ENCODE measurements at places on chromosomes 7 and 10. TPM values are rescaled to one million over a fixed set of nuclear protein-coding genes. Genes with fewer than 3 reads are reported as not detected.

DNA sequence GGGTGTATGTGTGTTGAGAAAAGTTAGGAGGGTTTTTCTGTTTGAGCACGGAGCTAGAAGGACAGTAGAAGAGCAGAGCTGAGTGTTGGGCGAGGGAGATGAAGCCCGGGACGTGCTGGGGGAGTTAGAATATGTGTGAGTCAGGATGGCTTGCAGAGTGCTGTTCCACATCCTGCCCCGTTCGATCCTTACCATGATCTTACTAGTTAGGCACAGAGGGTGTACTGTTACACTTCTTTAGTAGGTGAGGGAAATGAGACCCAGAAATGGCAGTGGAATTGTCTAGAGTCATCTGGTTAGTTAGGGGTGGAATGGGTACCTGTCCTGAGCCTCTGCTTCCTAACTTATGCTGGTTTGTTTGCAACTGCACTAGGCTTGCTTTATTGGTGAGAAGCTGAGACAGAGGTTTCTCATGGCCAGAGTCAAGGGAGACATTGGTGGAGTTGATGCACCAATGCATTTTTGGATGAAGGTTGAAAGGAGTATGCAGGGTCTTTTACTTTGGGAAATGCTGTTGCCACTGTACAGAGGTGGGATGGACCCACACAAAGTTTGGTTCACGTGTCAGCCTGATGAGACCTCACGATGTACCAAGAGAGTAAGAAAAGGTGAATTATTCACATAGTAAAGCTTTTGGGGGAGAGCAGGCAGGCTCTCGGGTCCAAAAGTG, 42.4 kb downstream of the CCNY start:
- DNase-seq: peak; percentile 36
- no peaks in the 10 kb centered on the region for H3K27me3 ChIP-seq
- H3K4me3 ChIP-seq: peak overlapping the region; percentile 53

DNA sequence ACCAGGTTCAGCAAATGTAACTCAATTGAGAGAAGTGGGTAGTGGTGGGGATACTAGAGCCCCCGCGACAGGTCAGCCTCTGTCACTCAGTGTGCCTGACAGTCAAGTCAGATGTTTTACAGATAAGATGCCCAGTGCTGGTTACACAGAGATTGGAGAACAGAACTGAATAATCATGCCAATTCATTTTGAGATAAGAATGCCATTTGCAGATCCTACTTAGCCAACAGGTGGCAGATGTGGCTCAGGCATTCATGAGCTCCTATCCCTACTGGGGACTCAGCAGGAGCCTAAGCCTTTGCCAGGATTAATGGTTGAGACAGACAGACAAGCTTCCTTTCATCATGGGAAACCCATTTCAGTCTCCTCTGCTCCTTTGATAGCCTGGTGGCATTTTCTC, 137.8 kb downstream of the MAPK8 start:
- H3K27ac ChIP-seq: no peak overlapping the region
- no peaks in the 10 kb centered on the region for H3K36me3 ChIP-seq
- no peak overlapping the region for H3K4me3 ChIP-seq
- H3K4me1 ChIP-seq: no peaks in the 10 kb centered on the region

- no peaks in the 10 kb centered on the region for H3K27me3 ChIP-seq
- peaks cover 12% of the 10 kb centered on the region for H3K36me3 ChIP-seq
- H3K27ac ChIP-seq: no peak overlapping the region
- peaks cover 22% of the 10 kb centered on the region for H3K4me1 ChIP-seq
- DNase-seq: no peak
- H3K4me3 ChIP-seq: no peak overlapping the region
Observed at GRCh38 chr10:50550291-50550839, 73.4 kb downstream of the SGMS1 start.

GRCh38 chr7:136303162-136303561, 326.0 kb upstream of the MTPN start:
- no peaks in the 10 kb centered on the region for H3K4me1 ChIP-seq
- no peaks in the 10 kb centered on the region for H3K27me3 ChIP-seq
- no peak overlapping the region for H3K4me3 ChIP-seq
- no peaks in the 10 kb centered on the region for H3K36me3 ChIP-seq

DNA sequence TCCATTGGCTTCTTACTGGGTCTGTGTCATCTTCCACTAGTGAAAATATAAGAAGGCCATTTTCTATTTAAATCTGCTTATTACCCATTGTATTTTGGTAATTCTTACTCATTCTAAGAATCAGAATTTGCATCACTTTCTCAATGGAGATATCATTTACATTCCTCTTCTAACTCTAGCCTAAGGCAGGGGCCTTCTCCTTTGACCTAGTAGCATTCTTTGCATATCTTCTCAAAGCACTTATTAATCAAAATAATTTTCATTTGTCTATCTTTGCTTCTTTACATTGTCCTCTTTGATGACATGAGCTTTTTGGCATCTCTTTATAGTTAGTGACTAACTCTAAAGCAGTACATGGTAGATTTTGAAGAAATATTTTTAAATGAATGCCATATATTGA, 400.9 kb upstream of the SEMA3D start:
- no peaks in the 10 kb centered on the region for H3K27me3 ChIP-seq
- DNase-seq: no peak
- H3K36me3 ChIP-seq: no peaks in the 10 kb centered on the region
- no peak overlapping the region for H3K27ac ChIP-seq

GRCh38 chr10:121949049-121949448, 21.2 kb upstream of the ATE1 start:
- no peaks in the 10 kb centered on the region for H3K27me3 ChIP-seq
- no peak for DNase-seq
- H3K4me1 ChIP-seq: no peaks in the 10 kb centered on the region
- peaks cover 2% of the 10 kb centered on the region for H3K36me3 ChIP-seq
- H3K4me3 ChIP-seq: no peak overlapping the region
- no peak overlapping the region for H3K27ac ChIP-seq

GRCh38 chr7:55055479-55055878, 36.7 kb downstream of the EGFR start:
- H3K4me3 ChIP-seq: no peak overlapping the region
- H3K27ac ChIP-seq: no peak overlapping the region
- H3K27me3 ChIP-seq: peaks cover 12% of the 10 kb centered on the region
- no peaks in the 10 kb centered on the region for H3K36me3 ChIP-seq

DNA sequence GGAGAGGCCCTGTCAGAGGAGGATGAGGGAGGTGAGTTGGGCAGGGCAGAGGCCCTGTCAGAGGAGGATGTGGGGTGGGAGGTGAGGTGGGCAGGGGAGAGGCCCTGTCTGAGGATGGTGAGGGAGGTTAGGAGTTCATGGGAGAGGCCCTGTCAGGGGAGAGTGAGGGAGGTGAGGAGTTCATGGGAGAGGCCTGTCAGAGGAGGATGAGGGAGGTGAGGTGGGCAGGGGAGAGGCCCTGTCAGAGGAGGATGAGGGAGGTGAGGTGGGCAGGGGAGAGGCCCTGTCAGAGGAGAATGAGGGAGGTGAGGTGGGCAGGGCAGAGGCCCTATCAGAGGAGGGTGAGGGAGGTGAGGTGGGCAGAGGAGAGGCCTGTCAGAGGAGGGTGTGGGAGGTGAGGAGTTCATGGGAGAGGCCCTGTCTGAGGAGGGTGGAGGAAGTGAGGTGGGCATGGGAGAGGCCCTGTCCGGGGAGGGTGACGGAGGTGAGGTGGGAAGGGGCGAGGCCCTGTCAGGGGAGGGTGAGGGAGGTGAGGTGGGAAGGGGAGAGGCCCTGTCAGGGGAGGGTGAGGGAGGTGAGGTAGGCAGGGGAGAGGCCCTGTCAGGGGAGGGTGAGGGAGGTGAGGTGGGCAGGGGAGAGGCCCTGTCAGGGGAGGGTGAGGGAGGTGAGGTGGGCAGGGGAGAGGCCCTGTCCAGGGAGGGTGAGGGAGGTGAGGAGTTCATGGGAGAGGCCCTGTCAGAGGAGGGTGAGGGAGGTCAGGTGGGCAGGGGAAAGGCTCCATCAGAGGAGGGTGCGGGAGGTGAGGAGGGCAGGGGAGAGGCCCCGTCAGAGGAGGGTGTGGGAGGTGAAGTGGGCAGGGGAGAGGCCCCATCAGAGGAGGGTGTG, 73.7 kb downstream of the INPP5A start:
- no peak overlapping the region for H3K27ac ChIP-seq
- peaks cover 7% of the 10 kb centered on the region for H3K36me3 ChIP-seq
- DNase-seq: no peak
- H3K4me3 ChIP-seq: no peak overlapping the region

DNA sequence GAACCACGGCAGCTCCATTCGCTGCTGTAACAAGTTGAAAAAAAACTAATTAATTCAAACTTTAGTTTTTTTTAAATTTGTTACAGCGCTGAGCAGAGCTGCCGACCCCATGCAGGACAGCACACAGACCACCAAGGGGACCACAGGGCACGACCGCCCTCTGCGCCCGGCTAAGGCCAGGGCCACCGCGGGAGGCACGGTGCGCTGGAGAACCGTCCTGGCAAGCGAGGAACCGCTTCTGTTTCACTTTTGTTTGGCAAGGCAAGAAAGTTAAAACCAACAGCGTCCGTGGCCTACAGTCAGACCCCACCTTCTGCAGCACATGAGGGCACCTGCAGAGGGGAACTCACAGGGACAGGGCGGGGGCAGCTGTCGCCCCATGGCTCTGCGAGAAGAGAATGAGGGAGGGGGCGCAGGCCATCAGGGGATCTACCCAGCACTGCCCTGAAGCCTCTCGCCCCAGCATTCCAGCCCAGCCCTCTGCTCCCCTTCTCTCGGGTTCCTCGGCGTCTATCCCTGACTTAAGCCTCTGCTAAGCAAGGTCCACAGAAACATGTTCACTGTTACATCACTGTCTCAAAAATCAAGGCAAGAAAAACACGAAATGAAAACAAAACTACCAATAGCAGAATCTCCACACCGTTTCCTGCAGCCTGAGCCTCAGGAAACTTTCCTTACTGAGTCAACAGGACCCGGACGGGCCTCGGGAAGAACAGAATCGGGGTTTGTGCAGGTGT, 204.4 kb downstream of the DIP2C start:
- H3K36me3 ChIP-seq: no peaks in the 10 kb centered on the region
- H3K4me1 ChIP-seq: peaks cover 7% of the 10 kb centered on the region
- H3K27me3 ChIP-seq: no peaks in the 10 kb centered on the region
- H3K27ac ChIP-seq: peak overlapping the region; percentile 97
- H3K4me3 ChIP-seq: peak overlapping the region; percentile 77
- DNase-seq: peak; percentile 44

GRCh38 chr7:104775531-104775930, 238.5 kb upstream of the KMT2E start:
- no peak overlapping the region for H3K27ac ChIP-seq
- H3K4me1 ChIP-seq: no peaks in the 10 kb centered on the region
- no peak overlapping the region for H3K4me3 ChIP-seq
- DNase-seq: no peak
- H3K36me3 ChIP-seq: no peaks in the 10 kb centered on the region
- H3K27me3 ChIP-seq: peaks cover 12% of the 10 kb centered on the region

GRCh38 chr10:75355706-75356105, 45.9 kb downstream of the ZNF503 start:
- H3K4me3 ChIP-seq: no peak overlapping the region
- no peaks in the 10 kb centered on the region for H3K36me3 ChIP-seq
- DNase-seq: no peak
- H3K27me3 ChIP-seq: peaks cover 6% of the 10 kb centered on the region
- no peaks in the 10 kb centered on the region for H3K4me1 ChIP-seq
- no peak overlapping the region for H3K27ac ChIP-seq

GRCh38 chr10:31083765-31084184, 52.1 kb upstream of the ZNF438 start:
- peaks cover 13% of the 10 kb centered on the region for H3K4me1 ChIP-seq
- no peak overlapping the region for H3K4me3 ChIP-seq
- no peak overlapping the region for H3K27ac ChIP-seq
- H3K27me3 ChIP-seq: no peaks in the 10 kb centered on the region

DNA sequence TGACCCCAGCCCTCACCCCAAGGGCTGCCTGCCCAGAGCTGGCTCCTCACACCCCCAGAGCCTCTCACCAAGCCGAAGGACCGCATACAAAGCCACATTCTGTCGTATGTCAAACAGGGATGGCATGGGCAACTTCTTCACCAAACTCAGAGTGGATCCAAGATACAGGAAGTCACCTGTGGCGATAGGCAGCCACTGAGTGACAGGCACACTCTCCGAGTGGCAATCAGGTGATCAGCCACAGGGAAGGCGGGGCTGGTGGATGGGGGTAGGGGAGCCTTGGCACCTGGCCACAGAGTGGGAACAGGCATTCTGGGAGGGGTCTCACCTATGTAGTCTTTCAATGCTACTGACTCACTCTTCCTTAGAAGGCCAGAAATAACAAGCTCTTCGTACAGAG, 7.1 kb upstream of the ASB10 start:
- no peaks in the 10 kb centered on the region for H3K4me1 ChIP-seq
- no peak overlapping the region for H3K4me3 ChIP-seq
- no peak overlapping the region for H3K27ac ChIP-seq
- no peaks in the 10 kb centered on the region for H3K36me3 ChIP-seq
- peaks cover 9% of the 10 kb centered on the region for H3K27me3 ChIP-seq
- no peak for DNase-seq

- H3K4me1 ChIP-seq: no peaks in the 10 kb centered on the region
- H3K27ac ChIP-seq: no peak overlapping the region
- H3K4me3 ChIP-seq: no peak overlapping the region
Observed at GRCh38 chr10:103861505-103861904, 6.1 kb upstream of the SH3PXD2A start.

DNA sequence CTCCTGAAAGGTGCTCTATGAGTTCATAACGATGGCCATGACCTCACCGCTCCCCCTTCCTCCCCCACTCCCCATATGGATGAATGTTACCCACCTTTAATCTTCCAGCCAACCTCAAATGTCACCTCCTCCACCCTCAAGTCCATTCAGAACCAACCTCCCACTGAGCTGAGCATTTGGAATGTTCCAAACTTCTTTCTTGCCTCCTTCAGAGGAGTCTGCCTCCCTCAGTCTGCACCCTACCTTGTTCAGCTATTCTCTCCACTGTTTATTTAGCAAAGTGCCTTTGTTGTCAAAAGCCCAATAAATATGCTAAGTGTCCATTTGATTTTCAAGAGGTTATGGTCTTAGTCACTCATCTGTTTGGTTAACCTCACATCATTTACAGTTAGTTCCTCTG, 22.9 kb upstream of the MTPAP start:
- H3K27ac ChIP-seq: no peak overlapping the region
- peak overlapping the region; percentile 77 for H3K4me3 ChIP-seq
- no peaks in the 10 kb centered on the region for H3K36me3 ChIP-seq
- H3K27me3 ChIP-seq: no peaks in the 10 kb centered on the region
- DNase-seq: no peak

GRCh38 chr10:127227663-127228062, 31.3 kb upstream of the INSYN2A start:
- H3K36me3 ChIP-seq: no peaks in the 10 kb centered on the region
- H3K27ac ChIP-seq: no peak overlapping the region
- no peak overlapping the region for H3K4me3 ChIP-seq
- no peaks in the 10 kb centered on the region for H3K4me1 ChIP-seq
- no peak for DNase-seq

- no peak overlapping the region for H3K4me3 ChIP-seq
- no peak overlapping the region for H3K27ac ChIP-seq
- no peaks in the 10 kb centered on the region for H3K36me3 ChIP-seq
- no peak for DNase-seq
- no peaks in the 10 kb centered on the region for H3K4me1 ChIP-seq
Observed at GRCh38 chr7:25186436-25186835, 41.9 kb downstream of the NPVF start.

- no peaks in the 10 kb centered on the region for H3K27me3 ChIP-seq
- no peaks in the 10 kb centered on the region for H3K36me3 ChIP-seq
- H3K27ac ChIP-seq: no peak overlapping the region
- H3K4me3 ChIP-seq: no peak overlapping the region
- peaks cover 1% of the 10 kb centered on the region for H3K4me1 ChIP-seq
- DNase-seq: no peak
Observed at GRCh38 chr7:93987297-93987696, 16.9 kb downstream of the BET1 start.

The C10orf62 gene
- not detected for total RNA-seq

The SEMA3C gene
- total RNA-seq: not detected

The PTF1A gene
- not detected for total RNA-seq

The AKR1B15 gene
- not detected for total RNA-seq

The CYP3A7 gene
- not detected for total RNA-seq

The PRLHR gene
- not detected for total RNA-seq

The PTPRN2 gene
- 0.79 TPM for total RNA-seq

The CRHR2 gene
- total RNA-seq: not detected

The GALNT11 gene
- total RNA-seq: 16.9 TPM

Measured in activated T-cell treated with anti-CD3 and anti-CD28 coated beads, Interleukin-2, amount 50 U/mL, for 72 hours (primary cell).